Tracheal epithelial cell (primary cell): ENCODE measurements at places on chromosomes 3 and 15. TPM values are rescaled to one million over a fixed set of nuclear protein-coding genes. Genes with fewer than 3 reads are reported as not detected.

Gene XCR1
- total RNA-seq: under 0.01 TPM in 1 of 2 replicates, not detected in the other

Gene MCTP2
- 22.0 and 22.2 TPM in 2 replicates for total RNA-seq

Gene ATP10A
- 0.21 and 6.0 TPM in 2 replicates for total RNA-seq

Gene ABI3BP
- total RNA-seq: 0.21 and 1.7 TPM in 2 replicates

Gene LRRC3B
- total RNA-seq: not detected in 2 replicates

Gene CYP8B1
- not detected in 2 replicates for total RNA-seq
